Activated T-helper 1 cell treated with Interleukin-2 at 50 U/mL for 16 hours (primary cell): ENCODE measurements at places on chromosomes 7 and 10.

DNA sequence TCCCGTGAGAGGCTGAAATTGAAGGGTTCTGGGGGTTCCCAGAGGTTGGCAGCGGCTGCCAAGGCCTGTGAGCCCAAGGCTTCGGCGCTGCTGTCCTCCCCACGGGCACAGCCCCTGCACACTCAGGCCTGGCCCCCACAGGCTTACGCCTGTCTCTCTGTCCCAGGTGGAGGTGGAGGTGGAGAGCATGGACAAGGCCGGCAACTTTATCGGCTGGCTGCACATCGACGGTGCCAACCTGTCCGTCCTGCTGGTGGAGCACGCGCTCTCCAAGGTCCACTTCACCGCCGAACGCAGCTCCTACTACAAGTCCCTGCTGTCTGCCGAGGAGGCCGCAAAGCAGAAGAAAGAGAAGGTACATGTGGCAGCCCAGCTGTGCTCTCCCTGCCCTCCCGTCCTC is 43.1 kb upstream of the LRRC4 start:
- no peak for DNase-seq

DNA sequence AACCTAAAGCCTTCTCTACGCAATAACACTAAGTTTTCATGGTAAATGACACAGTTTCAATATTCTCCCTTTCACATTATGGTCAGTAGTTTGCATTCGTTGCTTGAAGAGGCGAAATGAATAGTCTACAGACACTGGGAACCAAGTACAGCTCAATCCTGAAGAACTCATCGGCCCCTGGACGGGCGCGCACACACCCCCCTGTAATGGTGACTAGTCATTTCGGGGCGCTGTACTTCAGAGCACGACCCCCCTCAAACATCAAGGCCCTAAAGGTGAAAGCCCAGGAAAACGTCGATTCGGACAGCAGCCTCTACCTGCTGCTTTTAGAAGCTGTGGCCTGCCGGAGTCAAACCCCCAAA is 1.0 kb downstream of the NT5C2 start:
- DNase-seq: no peak

DNA sequence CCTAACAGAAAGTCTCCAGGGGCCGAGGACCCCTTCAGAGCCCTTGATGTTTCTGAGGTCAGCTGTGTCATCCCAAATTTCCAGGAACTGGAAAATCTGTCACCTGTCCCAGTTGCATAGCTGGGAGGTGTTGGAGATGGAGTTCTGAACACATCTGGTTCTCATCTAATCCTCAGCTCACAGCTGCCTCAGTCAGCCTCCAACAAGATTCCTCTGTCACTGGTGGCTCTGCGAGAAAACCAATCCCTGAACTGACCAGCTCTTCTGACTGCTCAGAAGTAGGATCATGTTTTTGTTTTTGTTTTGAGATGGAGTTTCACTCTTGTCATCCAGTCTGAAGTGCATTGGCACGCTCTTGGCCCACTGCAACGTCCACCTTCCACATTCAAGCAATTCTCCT is 37.6 kb upstream of the MYL10 start:
- DNase-seq: no peak

- no peak for DNase-seq
These were observed 39.8 kb downstream of the MET start for GRCh38 chr7:116711790-116712189.

DNA sequence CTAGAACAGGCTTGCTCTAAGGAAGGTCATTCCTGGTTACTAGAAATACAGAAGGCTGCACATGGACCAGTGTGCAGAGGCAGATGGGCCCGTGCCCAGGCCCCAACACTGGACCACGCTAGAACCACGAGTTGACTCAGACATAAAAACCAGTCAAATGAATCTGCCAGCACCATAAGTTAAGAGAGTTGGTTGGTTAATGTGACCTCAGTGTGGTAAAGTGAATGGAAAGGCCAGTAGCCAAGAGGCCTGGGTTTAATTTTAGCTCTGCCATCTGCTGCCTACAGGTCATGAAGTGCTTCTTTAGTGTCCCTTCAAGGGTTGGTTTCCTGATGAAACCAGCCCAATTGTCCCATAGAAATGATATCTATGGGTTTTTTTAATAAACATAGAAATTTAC is 329.6 kb upstream of the NRP1 start:
- DNase-seq: no peak

GRCh38 chr10:29737074-29737593 is 102.4 kb upstream of the SVIL start:
- DNase-seq: no peak

GRCh38 chr7:12357508-12357907 is 46.2 kb downstream of the VWDE start:
- no peak for DNase-seq

GRCh38 chr7:157596471-157596870 is 259.7 kb downstream of the DNAJB6 start:
- DNase-seq: no peak

DNA sequence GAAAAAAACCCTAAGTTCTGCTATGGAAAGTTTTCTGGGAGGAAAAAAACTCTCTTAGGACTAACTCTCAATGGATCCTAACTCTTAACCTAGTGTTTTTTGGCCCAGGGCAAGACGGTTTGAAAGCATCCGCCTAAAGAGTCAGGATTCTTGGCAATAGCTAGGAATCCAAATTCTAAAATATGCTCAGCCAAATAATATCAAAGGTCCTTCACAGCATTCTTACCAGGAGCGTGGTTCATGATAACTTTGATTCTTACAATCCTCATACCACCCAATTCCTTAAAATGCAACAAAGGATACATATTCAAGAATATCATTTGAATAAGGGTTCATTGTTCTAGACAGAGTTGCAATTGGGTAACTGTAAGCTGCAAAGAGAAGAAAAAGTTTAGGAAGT is 21.3 kb downstream of the CPA1 start:
- no peak for DNase-seq

DNA sequence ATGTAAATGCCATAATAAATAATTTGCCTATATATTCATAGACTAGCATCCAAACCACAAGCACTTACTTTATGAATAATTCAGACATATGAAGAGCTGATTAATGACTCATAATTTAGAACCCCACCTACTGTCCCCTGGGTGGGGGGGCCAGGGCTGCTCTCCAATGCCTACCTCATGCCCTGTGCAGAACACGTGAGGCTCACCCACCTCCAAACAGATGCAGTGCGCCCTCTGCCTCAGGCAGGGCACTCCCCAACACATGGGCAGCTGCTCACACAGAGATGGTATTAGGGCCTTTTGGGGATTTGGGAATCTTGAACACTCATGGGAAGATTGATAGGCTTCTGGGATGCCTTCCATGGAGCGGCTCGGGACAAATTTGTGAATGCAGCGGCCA is 75.1 kb upstream of the INSIG1 start:
- no peak for DNase-seq

DNA sequence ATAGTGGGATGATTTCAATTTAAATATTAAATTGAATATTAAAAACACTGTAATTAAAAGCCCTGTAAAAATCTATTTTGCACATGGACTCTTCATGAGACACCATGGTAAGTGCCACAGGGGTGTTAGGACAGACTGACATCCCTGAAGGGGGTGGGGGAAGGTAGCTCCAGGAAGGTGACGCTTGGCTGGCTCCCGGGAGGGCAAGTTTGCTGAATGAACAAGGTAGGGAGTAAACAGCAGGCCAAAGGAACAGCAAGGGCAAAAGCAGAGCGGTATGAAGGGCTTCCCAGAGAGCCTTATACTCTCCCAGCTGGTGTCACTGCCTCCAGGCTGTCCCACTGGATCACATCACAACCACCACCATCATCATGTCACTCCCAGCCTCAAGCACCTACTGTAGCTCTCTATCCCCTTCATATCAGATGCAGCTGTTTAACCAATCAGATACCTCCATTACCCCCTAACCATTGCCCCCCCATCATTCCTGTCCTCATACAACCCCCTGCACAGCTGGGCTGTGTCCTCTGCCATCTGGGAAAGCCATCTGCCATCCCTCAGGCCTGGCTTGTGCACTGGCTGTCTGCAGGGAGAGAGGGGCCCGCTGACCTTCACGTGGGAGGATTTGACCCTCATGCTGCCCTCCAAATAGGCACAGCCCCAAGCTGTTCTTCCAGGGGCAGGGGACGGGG is 19.5 kb downstream of the HSPA12A start:
- DNase-seq: no peak

DNA sequence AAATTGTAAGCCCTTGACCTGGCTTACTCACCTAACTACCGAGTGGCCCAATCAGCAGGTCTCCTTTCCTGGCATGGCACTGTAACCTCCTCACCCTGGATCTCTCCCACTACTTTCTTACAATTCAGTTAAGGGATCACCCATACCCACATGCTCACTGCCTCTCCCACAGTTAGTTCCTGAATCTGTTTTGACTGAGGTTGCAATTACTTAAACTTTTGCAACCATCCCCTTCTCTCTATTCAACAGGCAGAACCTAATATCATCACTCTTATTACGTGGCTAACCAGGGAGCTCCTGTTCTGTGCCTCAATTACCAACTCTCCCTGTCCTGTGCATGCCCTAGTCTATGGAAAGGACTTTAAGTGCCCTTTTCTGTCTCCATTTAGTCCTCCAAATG is 84.2 kb upstream of the IKZF1 start:
- no peak for DNase-seq

- no peak for DNase-seq
These were observed 183.4 kb downstream of the PIP4K2A start for GRCh38 chr10:22531008-22531407.

DNA sequence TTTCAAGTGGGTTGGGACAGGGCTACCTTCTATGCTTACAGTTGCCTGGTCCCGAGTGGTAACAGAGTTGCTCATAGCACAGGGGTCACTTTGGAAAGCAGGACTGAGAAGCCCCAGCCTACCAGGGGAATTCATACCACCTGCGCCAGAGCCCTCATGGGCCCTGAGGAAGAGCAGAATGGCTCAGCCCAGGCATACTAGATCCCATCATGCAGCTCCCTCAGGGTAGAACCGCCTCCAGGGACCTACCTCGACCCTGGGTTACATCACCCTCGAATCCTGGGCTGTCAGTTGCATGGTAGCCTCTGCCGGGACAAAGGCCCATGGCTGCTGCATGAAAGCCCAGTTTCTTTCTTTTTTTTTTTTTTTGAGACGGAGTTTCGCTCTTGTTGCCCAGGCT is 2.9 kb downstream of the CUEDC2 start:
- no peak for DNase-seq

GRCh38 chr10:50469288-50469687 is 154.5 kb downstream of the SGMS1 start:
- no peak for DNase-seq

DNA sequence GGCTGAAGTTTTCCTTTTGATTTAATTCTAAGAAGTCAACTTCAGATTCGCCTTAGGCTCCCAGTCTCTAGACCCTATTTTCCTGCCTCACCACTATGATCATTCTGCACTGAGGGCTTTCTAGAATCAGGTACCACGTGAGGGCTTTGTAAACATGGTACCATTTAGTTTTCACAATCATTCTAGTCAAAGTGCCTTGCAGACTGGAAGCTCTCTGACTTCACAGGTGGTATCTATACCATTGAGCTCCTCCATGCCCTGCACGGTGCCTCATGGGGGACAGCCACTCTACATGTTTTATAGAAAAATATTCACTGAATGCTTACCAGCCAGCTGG is 106.5 kb downstream of the ABLIM1 start:
- DNase-seq: no peak

DNA sequence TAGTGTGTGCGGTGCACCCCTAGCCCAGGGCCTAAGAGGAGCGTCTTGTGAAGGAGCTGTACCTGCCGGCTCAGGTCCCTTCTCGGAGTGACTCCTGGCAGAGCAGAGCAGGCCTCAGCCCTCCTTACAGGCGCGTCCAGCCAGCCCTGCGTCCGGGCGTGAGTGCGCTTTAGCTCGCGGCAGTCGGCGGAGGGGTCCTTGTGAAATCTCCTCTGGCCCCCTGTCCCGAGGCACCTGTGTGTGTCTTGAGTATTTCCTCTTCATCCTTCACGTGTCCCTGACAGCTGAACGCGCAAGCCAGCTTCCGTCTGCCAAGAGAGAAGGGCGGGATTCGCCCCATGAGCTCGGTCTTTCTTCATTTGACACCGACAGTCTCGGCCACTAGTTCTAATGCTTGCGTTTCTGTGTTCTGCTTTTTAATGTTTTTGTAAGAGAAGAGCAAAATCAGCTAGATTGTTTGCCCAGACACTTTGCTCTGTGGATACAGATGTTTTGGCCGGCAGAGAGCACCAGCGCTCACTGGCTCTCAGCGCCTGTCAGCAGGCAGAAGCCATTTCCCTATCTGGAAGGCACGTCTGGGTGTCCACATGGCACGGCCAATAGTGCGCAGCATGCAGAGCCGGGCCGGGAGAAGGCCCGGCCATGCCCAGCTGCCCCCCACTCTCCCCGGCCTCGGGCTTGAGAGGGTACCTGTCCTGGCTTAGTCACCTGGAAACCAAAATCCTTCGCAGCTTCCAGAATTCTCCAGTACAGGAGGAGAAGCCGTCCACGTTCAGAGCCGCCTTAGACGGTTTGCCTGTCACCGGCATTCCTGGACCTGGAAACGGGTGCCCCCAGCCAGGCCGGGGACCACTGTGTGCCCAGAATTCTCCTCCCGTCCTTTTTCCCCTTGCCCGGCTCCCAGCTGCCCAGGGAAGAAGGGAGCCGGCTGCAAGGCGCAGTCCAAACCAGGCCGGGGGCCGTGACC is 7.0 kb downstream of the GET4 start:
- DNase-seq: no peak

DNA sequence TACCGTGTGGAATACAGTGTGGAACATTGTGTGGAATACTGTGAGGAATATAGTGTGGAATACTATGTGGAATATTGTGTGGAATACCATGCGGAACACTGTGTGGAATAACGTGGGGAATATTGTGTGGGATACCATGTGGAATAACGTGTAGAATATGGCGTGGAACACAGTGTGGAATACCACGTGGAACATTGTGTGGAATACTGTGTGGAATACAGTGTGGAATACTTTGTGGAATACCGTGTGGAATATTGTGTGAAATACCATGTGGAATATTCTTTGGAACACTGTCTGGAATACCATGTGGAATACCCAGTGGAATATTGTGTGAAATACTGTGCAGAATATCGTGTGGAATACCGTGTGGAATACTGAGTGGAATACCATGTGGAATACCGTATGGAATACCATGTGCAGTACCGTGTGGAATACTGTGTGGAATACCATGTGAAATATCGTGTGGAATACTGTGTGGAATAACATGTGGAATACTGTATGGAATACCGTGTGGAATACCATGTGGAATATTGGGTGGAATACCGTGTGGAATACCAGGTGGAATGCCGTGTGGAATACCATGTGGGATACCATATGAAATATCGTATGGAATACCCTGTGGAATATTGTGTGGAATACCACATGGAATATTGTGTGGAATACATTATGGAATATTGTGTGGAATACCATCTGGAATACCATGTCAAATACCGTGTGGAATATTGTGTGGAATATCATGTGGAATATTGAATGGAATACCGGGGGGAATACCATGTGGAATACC is 133.1 kb upstream of the CHST15 start:
- no peak for DNase-seq

DNA sequence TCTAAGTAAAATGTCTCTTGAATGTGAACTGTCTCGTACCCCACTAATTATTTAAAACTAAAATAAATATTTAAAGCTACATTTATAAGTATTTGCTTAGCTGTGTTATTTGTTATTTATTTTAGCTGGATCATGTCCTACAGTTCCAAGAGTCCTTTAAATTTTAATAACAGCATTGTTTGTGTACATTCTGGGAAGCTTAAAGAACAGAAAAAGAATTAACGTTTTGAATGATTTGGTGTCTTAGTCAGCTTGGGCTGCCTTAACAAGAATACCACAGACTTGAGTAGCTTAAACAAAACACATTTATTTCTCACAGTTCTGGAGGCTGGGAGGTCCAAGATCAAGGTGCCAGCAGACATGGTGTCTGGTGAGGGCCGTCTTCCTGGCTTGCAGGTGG is 107.4 kb downstream of the ITIH5 start:
- DNase-seq: no peak
